ENCODE measurements at places on chromosomes 3 and 15.
A peak's percentile ranks its signal among the peaks of the same experiment; 100 is the strongest.

DNA sequence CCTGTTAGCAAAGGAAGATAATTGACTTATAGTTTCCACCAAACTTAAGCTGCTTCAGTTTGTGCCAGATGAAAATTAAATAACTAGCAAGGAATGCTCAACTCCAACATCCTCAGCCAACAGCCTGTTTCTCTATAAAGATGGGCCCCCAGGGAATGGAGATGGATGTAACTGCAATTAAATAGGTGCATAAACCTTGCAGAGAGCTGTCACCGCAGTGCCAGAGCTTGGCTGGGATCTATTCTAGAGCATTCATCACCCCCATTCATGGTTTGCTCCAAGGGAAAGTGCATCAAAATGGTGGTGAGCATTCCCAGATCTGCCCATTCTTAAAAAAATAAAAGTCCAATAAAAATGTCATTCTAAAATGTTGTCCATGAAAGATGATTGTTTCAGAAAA lies 19.7 kb upstream of the RORA start:
- DNase-seq, result no peak

DNA sequence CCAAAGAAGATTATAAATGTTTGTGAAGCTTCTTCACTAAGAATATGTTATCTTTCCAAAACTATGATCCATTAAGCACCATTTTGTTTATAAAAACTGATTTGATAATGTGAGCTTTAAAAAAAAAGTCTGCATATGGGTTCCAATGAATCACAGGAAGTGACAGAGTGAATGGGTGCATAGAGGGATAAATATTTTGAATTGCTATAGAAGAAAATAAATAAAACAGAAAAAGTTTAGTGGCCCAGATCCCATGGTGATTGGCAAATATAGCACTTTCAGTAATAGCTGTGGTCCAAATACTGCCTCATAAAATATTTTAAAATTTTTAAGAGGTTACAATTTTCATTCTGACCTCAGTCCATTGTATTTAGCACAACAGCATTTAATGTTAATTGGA lies 19.2 kb downstream of the CPA3 start:
- no peak for DNase-seq

GRCh38 chr15:57432141-57432741 lies 55.9 kb downstream of the CGNL1 start:
- no peak for DNase-seq

DNA sequence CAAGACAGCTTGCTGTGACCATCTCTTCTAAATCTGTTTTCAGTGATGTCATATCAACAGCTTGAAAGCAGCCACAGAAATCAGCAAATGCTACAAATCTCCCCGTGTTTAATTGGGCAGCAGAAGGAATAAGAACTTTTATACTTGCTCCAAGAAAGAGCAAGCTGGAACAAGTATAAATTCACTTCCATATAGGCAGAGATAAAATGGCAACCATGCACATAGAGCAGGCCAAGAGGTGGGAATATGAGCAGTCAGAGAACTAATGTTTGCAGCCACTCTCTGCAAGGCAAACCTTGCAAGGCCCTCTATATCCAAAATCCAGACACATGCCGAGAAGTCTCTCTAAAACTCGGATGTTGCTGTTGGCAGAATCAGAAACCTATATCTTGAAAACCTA lies 16.0 kb downstream of the PARP9 start:
- DNase-seq, result no peak

GRCh38 chr15:83582381-83582780 lies 71.5 kb upstream of the ADAMTSL3 start:
- DNase-seq, result no peak

GRCh38 chr3:63032881-63033280 lies 157.7 kb upstream of the CADPS start:
- no peak for DNase-seq

DNA sequence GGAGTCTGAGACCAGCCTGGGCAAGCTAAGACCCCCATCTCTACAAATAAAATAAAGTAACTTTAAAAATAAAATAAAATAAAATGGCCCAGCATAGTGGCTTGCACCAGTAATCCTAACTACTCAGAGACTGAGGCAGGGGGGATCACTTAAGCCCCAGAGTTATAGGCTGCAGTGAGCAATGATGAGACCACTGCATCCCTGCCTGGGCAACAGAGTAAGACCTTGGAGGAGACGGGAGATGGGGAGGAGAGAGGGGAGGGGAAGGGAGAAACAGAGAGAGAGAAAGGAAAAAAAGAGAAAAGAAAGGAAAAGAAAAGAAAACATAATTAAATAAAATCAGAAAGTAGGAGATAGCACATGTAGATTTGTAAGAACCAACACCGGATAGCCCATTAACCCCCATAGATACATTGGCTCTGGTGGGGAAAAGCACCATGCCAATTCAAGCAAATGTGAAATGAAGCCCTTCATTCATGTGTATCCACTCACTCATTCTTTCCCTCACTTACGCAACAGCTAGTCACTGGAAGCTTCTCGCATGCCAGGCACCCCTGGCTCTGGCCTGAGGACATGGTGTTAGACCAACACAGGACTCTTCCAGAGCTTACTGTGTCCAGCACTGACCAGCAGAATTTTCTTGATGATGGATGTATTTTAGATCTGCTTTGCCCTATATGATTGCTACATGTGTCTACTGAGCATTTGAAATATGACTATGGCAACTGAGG lies 183.2 kb downstream of the MAGI1 start:
- no peak for DNase-seq

- DNase-seq, result no peak
Measured at GRCh38 chr3:188323067-188323842, 169.3 kb downstream of the LPP start.

GRCh38 chr3:102457644-102458043 lies 22.8 kb downstream of the ZPLD1 start:
- no peak for DNase-seq

GRCh38 chr3:188349351-188349901 lies 195.5 kb downstream of the LPP start:
- no peak for DNase-seq

DNA sequence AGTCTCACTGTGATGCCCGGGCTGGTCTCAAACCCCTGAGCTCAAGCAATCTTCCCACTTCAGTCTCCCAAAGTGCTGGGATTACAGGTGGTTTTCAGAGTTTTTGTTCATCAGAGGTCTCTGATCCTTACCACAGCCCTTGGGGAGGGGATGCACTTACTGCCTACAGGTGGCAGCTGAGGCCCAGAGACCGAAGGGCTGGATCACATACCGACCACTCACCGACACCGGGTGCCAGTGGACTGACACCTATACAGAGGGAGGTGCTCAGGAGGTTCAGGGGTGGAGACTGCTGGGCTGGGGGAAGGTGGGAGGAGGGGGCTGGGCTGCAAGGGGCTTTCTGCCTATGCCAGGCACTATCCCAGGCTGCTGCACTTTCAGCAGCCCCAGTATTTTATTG lies 19.5 kb downstream of the DUSP7 start:
- DNase-seq, result no peak

DNA sequence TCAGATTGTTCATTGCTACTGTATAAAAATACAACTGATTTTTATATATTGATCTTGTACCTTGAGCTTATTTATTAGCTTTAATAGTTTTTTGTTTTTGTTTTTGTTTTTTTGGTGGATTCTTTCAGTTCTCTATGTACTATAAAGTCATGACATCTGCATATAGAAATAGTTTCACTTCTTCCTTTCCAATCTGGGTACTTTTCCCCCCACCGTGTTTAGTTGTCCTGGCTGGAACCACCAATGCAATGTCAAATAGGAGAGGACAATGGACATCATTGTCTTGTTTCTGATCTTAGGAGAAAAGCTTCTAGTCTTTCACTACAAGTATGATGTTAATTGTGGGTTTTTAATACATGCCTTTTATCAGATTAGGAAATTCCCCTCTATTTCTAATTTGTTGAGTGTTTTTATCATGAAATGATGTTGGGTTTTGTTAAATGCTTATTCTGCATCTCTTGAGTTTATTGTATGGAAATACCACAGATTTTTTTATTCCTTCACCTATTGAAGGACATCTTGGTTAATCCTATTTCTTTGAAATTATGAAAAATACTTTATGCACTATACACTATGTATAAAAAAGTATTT lies 2.8 kb upstream of the XCR1 start:
- DNase-seq, result no peak

- no peak for DNase-seq
Measured at GRCh38 chr3:47664519-47664918, 85.9 kb upstream of the CSPG5 start.

GRCh38 chr3:13708301-13708700 lies 159.4 kb downstream of the FBLN2 start:
- peak; percentile 16 for DNase-seq

DNA sequence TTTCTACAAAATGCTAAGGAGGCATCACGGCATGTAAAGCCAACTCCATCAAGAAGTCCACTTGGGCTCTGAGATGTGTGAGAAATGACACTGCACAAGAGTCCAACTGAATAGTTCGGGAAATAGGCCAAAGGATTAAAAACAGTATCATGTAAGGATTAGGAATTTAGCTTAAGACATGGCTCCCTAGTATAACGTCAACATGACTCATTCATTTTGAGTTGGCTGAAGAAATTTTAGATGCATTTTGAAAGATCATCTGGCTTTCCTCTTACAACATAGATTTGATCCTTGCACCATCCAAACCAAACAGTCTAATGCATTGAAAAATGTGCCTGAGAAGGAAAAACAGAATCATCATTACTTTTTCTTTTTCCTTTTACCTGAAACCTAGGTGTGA lies 109.3 kb upstream of the MME start:
- no peak for DNase-seq

- DNase-seq, result no peak
Measured at GRCh38 chr15:33735143-33735542, 233.2 kb upstream of the CHRM5 start.

DNA sequence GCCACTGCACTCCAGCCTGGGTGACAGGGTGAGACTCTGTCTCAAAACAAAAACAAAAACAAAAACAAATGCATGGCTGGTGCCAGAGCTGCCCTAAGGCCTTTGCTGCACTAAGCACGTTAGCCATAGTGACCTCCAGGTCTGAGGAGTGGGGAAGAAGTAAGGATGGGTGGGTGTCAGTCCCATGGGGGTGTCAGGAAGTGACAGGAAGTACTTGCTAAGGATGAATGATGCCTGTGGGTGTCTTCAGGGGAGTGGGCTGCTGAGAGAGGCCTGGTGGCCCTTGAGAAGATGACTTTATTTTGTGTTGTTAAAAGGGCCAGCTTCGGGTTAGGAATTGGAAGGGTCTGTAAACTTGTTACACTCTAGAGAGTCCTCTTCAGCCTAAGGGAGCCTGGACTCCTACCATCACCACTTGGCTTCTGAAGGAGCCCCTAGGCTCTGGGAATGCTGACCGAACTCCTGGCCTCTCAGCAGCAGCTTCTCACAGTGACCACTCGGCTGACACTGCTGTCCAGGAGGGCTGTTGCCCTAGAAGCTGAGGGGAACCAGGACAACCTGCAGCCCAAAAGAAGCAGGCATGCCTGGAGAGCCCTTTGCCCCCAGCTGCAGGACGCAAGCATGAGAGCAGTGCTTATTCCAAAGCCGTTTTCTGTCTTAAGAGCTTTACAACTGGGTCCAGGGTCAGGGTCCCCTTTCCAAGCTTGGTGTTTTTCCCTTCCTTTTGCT lies 116.4 kb downstream of the MYLK start:
- no peak for DNase-seq

DNA sequence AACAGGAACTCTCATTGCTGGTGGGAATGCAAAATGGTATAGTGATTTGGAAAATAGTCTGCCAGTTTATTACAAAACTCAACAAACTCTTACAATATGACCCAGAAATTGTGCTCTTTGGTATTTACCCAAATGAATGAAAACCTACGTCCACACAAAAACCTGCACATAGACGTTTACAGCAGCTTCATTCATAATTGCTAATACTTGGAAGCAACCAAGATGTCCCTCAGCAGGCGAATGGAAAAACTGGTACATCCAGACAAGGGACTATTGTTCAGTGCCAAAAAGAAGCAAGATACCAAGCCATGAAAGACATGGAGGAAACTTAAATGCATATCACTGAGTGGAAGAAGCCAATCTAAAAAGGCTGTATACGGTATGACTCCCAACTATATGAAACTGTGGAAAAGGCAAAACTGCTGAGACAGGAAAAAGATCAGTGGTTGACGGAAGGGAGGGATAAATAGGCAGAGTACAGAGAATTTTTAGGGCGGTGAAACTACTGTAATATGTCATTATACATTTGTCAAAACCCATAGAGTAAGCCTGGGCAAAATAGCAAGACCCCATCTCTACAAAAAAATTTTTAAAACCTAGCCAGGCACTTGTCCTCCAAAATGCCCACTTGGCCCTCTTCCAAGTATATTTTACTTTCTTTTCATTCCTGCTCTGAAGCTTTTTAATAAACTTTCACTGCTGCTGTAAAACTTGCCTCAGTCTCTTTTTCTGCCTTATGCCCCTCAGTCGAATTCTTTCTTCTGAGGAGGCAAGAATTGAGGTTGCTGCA lies 4.9 kb upstream of the MKRN2OS start:
- DNase-seq, result no peak

GRCh38 chr3:23743141-23743784 lies 62.5 kb upstream of the UBE2E1 start:
- DNase-seq, result no peak

GRCh38 chr15:68363353-68363752 lies 68.6 kb downstream of the ITGA11 start:
- no peak for DNase-seq

- DNase-seq, result no peak
Measured at GRCh38 chr3:128199110-128199509, 45.8 kb downstream of the EEFSEC start.

DNA sequence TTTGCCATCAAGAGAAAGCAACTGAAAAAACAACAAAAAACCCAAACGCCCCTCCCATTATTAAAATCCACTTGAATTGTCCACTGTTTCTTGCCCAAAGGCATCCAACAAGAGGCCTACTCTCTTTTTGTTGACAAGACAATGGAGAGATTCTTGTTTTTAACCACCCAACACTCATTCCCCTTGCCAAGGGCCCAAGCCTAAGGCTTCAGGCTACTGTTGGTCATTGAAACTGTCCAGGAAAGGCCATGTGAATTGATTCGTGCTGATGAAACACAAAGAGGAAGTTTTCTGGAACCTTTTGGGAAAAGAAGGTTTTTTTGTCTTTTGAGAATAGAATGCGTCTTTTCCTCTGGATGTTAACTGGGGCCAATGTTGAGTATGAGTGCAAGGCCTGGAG lies 157.4 kb upstream of the PFN2 start:
- no peak for DNase-seq

DNA sequence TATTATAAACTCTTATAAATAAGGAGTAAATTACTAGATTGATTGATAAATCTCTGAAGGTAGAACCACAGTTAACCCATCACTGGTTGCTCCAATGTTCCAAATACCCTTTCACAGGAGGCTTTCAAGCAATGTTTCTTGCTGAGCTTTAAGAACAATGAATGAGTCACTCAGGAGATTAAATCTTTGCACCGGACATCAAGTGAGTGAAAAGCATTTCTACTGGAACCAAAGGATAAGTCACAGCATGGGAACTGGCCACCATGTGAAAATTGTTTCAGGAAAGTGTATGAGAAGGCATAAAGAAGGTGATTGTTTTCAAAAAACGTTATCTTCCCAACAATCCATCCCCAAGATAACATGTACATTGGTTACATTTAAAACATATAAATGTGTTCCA lies 90.6 kb downstream of the CNTN3 start:
- DNase-seq, result no peak
